ENCODE measurements at places on chromosomes 11 and 22. TPM values are rescaled to one million over a fixed set of nuclear protein-coding genes. Genes with fewer than 3 reads are reported as not detected.

The MYEOV gene
- 0.62 TPM for total RNA-seq

The OR52B2 gene
- total RNA-seq = not detected

The PGA5 gene
- not detected for total RNA-seq

The MTFP1 gene
- total RNA-seq = 7.9 TPM

The EHBP1L1 gene
- 68.8 TPM for total RNA-seq

The A4GALT gene
- 1.8 TPM for total RNA-seq

The GGTLC2 gene
- not detected for total RNA-seq

The MMP8 gene
- 0.11 TPM for total RNA-seq

The LRRC51 gene
- 2.5 TPM for total RNA-seq

The DKK3 gene
- total RNA-seq = 253 TPM

The TENM4 gene
- 51.9 TPM for total RNA-seq

The BRD1 gene
- total RNA-seq = 29.4 TPM

The RCOR2 gene
- total RNA-seq = 2.0 TPM

The FOLR2 gene
- not detected for total RNA-seq

The SCGB2A2 gene
- not detected for total RNA-seq

The VPREB3 gene
- not detected for total RNA-seq

The CD3G gene
- total RNA-seq = 0.12 TPM

The POTEH gene
- not detected for total RNA-seq

The MTNR1B gene
- total RNA-seq = not detected

The GSTT2 gene
- 1.00 TPM for total RNA-seq

The F2 gene
- total RNA-seq = not detected

The ENTHD1 gene
- not detected for total RNA-seq

The BSCL2 gene
- 39.5 TPM for total RNA-seq

The B3GAT1 gene
- not detected for total RNA-seq

The CRYBA4 gene
- total RNA-seq = not detected

The DEPDC7 gene
- total RNA-seq = 6.6 TPM

The XKR3 gene
- not detected for total RNA-seq

The USP28 gene
- 38.5 TPM for total RNA-seq

The LMNTD2 gene
- total RNA-seq = 0.11 TPM

The FZD4 gene
- 29.1 TPM for total RNA-seq

The UBQLNL gene
- not detected for total RNA-seq

The CHKB gene
- total RNA-seq = 27.2 TPM

The FGF19 gene
- total RNA-seq = not detected

The NLRP14 gene
- total RNA-seq = 0.50 TPM

The OR51B2 gene
- total RNA-seq = not detected

The OR5P2 gene
- not detected for total RNA-seq

The OR5B17 gene
- total RNA-seq = not detected

The GRIK4 gene
- total RNA-seq = 0.12 TPM

The DDTL gene
- 0.87 TPM for total RNA-seq

The LRP4 gene
- total RNA-seq = 4.7 TPM

The SLC22A25 gene
- total RNA-seq = not detected

The BAIAP2L2 gene
- total RNA-seq = 7.2 TPM

The CARD16 gene
- total RNA-seq = 5.2 TPM

The MIAT gene
- 1.5 TPM for total RNA-seq

The ALX4 gene
- under 0.01 TPM for total RNA-seq

The RBFOX2 gene
- 175 TPM for total RNA-seq

The USP2 gene
- 1.00 TPM for total RNA-seq

The SLC22A12 gene
- total RNA-seq = not detected

The RTN4RL2 gene
- under 0.01 TPM for total RNA-seq

The OR51Q1 gene
- total RNA-seq = not detected

The MUC6 gene
- not detected for total RNA-seq

The SCGB1A1 gene
- not detected for total RNA-seq

The MYBPC3 gene
- not detected for total RNA-seq

The PMM1 gene
- total RNA-seq = 36.0 TPM

The MEI1 gene
- 2.1 TPM for total RNA-seq

The HORMAD2 gene
- not detected for total RNA-seq

The TMPRSS13 gene
- under 0.01 TPM for total RNA-seq

The CDON gene
- total RNA-seq = 5.2 TPM

All from uterine smooth muscle cell (primary cell).